Activated naive CD8-positive, alpha-beta T cell treated with anti-CD3 and anti-CD28 coated beads, Interleukin-2, amount 10 ng/mL, durations not matched to agents 7 days and 5 days (primary cell): ENCODE measurements at places on chromosomes 6 and 20. TPM values are rescaled to one million over a fixed set of nuclear protein-coding genes. Genes with fewer than 3 reads are reported as not detected.
A peak's percentile ranks its signal among the peaks of the same experiment; 100 is the strongest.

- peaks cover 4% of the 10 kb centered on the region for H3K27me3 ChIP-seq
- peak; percentile 74 for DNase-seq
- no peaks in the 10 kb centered on the region for H3K36me3 ChIP-seq
- H3K27ac ChIP-seq, result no peak overlapping the region
Observed at GRCh38 chr20:2005831-2006426, 12.1 kb upstream of the PDYN start.

DNA sequence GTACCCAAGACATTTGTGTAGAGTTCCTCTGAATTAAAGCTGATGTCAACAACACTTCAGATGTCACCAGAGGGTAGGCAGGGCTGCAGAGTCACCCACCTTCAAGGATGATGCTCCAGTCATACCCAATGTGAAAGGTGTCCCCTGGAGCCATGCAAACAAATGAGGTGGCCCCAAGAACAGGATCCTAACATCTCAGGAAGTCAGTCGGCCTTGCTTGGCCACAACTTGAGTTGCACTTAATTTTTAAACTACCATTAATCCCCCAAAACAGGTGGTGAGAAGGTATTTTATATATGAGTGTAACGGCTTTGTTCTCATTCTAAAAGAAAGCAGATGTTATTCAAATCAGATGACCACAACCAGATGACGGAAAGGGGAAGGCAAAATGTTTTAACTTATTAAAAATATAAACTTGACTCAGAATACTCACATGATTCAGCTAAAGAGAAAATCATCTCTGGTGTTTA is 21.1 kb upstream of the SERPINB1 start:
- DNase-seq, result no peak
- H3K36me3 ChIP-seq, result peaks cover 29% of the 10 kb centered on the region
- no peak overlapping the region for H3K4me3 ChIP-seq
- H3K27me3 ChIP-seq, result no peaks in the 10 kb centered on the region
- H3K4me1 ChIP-seq, result peaks cover 58% of the 10 kb centered on the region

- H3K27ac ChIP-seq, result no peak overlapping the region
- no peaks in the 10 kb centered on the region for H3K4me1 ChIP-seq
- no peak overlapping the region for H3K4me3 ChIP-seq
- no peak for DNase-seq
- H3K36me3 ChIP-seq, result no peaks in the 10 kb centered on the region
Observed at GRCh38 chr6:21134356-21134755, 459.2 kb upstream of the SOX4 start.

- H3K36me3 ChIP-seq, result no peaks in the 10 kb centered on the region
- DNase-seq, result peak; percentile 70
- peaks cover 24% of the 10 kb centered on the region for H3K4me1 ChIP-seq
- H3K27me3 ChIP-seq, result peaks cover 28% of the 10 kb centered on the region
- H3K27ac ChIP-seq, result peak overlapping the region; percentile 56
- peak overlapping the region; percentile 86 for H3K4me3 ChIP-seq
Observed at GRCh38 chr20:46021361-46022359, 7.4 kb upstream of the SLC12A5 start.

DNA sequence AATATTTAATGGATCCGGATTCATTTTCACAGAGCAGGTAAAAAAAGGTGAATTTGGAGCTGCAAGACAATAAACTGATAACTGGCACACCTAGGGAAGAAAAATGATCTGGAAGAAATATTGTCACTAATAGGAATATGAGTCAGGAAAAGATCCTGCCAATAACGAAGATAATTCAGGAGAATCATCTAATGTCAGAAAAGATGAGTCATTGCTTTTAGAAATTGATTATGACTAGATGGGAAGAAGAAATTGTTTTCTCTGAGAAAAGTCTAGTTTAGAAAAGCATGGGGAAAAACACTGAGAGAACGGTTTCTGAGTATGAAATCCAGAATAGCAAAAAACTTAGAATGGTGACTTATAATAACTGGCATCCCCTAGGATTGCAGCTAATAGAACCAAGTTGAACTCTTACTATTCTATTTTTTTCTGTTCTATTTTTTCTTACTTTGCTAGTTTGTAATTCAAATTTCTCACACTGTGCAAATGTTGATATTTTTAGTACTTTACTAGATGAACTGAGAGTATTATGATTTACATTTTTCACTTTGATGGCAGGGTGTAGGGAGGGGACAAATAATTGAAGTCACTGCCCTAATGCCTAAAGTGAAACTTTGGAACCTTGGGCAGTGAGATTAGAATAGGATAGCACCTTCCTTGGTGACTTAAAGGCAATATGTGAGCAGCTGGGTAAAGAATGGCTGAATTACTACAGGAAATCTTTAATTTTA is 38.2 kb upstream of the SUPT3H start:
- H3K4me3 ChIP-seq, result no peak overlapping the region
- peaks cover 20% of the 10 kb centered on the region for H3K27me3 ChIP-seq
- no peak overlapping the region for H3K27ac ChIP-seq

DNA sequence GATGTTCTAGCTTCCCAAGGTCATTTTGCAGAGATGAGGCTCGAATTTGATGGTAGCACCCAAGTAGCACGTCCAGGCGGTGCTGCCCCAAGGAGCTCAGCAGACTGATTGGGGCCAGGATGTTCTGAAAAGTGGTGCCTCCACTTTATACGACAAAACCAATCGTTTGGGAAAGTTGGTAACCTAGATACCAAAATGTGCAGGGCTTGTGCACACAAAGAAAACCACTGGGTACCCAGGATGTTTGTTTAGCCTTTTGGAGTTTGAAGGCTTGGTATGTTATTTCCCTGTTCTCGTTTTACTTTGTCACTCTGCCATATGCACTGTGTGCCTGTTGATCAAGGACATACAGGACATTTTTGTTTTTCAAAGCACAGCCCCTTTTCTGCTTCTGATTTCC is 40.7 kb upstream of the PBOV1 start:
- H3K36me3 ChIP-seq, result no peaks in the 10 kb centered on the region
- no peak overlapping the region for H3K27ac ChIP-seq
- H3K27me3 ChIP-seq, result peaks cover 20% of the 10 kb centered on the region
- no peaks in the 10 kb centered on the region for H3K4me1 ChIP-seq
- H3K4me3 ChIP-seq, result no peak overlapping the region
- DNase-seq, result no peak

- peaks cover 10% of the 10 kb centered on the region for H3K36me3 ChIP-seq
- no peak overlapping the region for H3K27ac ChIP-seq
- no peaks in the 10 kb centered on the region for H3K27me3 ChIP-seq
- no peak overlapping the region for H3K4me3 ChIP-seq
- no peak for DNase-seq
Observed at GRCh38 chr20:49028684-49029083, 17.4 kb upstream of the CSE1L start.

DNA sequence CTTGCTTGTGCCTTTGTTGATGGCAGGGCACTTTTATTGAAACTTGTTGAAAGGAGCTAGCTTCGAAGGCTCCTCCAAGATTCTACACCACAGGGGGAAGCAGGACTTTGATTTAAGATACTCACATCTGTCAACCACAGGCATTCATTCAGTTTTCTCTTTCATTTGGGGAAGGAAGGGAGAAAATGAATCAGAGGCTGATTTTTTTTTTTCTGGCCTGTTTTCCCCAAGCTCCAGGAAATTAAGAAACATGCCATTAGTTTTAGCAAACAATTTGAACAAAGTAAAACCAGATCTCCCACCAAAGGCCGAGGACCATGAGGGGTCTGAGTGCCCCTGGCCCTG is 8.7 kb upstream of the APCDD1L start:
- H3K27ac ChIP-seq, result no peak overlapping the region
- H3K27me3 ChIP-seq, result peaks cover 3% of the 10 kb centered on the region
- no peaks in the 10 kb centered on the region for H3K4me1 ChIP-seq

GRCh38 chr20:48411245-48411644 is 416.6 kb downstream of the PREX1 start:
- H3K36me3 ChIP-seq, result no peaks in the 10 kb centered on the region
- H3K27ac ChIP-seq, result no peak overlapping the region
- no peak for DNase-seq
- peaks cover 19% of the 10 kb centered on the region for H3K27me3 ChIP-seq
- H3K4me1 ChIP-seq, result no peaks in the 10 kb centered on the region
- no peak overlapping the region for H3K4me3 ChIP-seq

GRCh38 chr20:17885544-17885943 is 83.0 kb downstream of the SNX5 start:
- peaks cover 7% of the 10 kb centered on the region for H3K27me3 ChIP-seq
- no peaks in the 10 kb centered on the region for H3K4me1 ChIP-seq
- H3K27ac ChIP-seq, result no peak overlapping the region
- no peak overlapping the region for H3K4me3 ChIP-seq
- peaks cover 1% of the 10 kb centered on the region for H3K36me3 ChIP-seq
- DNase-seq, result no peak

DNA sequence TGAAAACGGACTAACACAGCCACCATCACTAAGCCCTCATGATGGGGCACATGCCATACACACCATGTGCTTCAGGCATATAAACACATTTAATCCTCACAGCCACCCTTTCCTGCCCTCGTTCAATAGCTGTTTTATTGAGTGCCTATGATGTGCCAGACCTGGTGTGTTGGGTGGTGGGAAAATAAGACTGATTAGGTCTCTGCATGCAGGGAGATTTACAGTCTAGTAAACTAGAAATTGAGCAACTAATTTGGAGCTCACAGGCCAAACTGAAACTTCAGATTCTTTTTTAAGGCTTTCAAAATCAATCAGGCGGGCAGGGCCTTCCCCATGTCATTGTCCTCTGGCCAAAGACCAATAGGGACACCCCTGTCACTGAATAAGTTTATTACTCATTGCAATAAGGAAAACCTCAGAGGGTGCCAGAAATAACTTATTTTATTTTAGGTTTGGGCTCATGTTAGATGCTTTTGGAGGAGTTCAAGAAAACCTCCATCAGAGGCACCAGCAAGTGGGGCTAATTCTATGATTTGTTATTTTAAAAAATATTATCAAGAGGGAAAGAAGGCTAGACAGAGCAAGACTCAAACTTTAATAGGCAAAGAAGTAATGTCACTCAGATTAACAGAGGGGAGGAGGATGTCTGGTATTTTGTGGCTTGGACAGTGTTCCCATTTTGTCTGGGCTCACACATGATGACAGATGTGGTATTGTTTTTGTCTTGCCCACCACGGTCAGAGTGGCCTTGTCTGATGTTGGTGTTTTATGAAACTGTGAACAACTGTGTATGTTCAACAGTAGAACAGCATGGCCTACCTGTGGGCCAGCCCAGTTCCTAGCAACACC is 12.0 kb downstream of the ZFP64 start:
- H3K27me3 ChIP-seq, result no peaks in the 10 kb centered on the region
- peaks cover 15% of the 10 kb centered on the region for H3K36me3 ChIP-seq
- H3K4me1 ChIP-seq, result peaks cover 6% of the 10 kb centered on the region
- no peak overlapping the region for H3K27ac ChIP-seq
- H3K4me3 ChIP-seq, result no peak overlapping the region

DNA sequence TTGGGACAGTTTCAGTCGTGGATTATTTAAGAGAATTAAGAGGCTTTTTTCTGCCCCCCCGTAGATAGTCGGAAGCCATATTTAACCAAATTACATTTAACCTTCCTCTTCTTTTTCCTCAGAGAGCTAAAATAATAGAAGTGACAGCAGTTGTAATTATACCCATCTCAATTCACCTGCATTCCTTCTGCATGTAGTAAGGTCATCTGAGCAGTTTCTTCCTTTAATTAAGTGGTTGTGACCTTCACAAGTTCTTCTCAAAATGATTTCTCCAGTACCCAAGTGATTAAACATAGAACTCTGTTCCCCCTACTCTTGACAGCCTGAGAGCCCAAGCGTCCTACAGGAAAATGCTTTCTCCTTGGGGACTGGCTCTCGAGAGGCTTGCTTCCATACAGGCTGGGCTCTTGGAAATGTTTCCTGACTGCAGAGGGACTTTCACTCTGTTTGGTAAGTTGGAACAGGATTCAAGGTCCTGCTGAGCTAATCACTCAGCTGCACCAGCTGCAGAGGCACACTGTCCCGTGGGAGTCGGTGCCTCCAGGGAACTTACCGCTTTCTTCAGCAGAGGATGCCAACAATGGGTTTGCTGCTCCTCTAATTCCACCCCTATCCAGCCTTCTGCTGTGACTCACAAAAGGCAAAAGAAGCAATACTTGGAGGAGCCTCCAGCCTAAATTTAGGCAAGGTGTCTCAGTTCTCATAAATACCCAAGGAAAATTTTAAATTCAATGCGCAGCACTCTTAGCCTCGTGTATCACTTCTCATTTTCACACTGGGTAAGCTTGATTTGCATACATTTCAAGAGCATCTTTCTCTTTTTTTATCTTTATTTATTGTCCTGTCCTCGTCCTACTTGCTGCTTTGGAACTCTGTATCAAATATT is 414.9 kb downstream of the KIF16B start:
- H3K4me1 ChIP-seq, result no peaks in the 10 kb centered on the region
- no peaks in the 10 kb centered on the region for H3K36me3 ChIP-seq
- no peak overlapping the region for H3K4me3 ChIP-seq
- no peak overlapping the region for H3K27ac ChIP-seq

- DNase-seq, result no peak
- no peak overlapping the region for H3K4me3 ChIP-seq
- no peaks in the 10 kb centered on the region for H3K36me3 ChIP-seq
Observed at GRCh38 chr20:38225900-38226263, 34.7 kb downstream of the KIAA1755 start.

GRCh38 chr20:61493798-61494305 is 241.8 kb downstream of the CDH4 start:
- no peak overlapping the region for H3K4me3 ChIP-seq
- DNase-seq, result no peak
- H3K27me3 ChIP-seq, result no peaks in the 10 kb centered on the region
- H3K27ac ChIP-seq, result no peak overlapping the region
- no peaks in the 10 kb centered on the region for H3K4me1 ChIP-seq
- no peaks in the 10 kb centered on the region for H3K36me3 ChIP-seq

- H3K27me3 ChIP-seq, result peaks cover 12% of the 10 kb centered on the region
- H3K36me3 ChIP-seq, result peaks cover 2% of the 10 kb centered on the region
- peak overlapping the region; percentile 81 for H3K27ac ChIP-seq
- peaks cover 11% of the 10 kb centered on the region for H3K4me1 ChIP-seq
- peak overlapping the region; percentile 76 for H3K4me3 ChIP-seq
Observed at GRCh38 chr6:119856136-119856535, 506.6 kb upstream of the MAN1A1 start.

DNA sequence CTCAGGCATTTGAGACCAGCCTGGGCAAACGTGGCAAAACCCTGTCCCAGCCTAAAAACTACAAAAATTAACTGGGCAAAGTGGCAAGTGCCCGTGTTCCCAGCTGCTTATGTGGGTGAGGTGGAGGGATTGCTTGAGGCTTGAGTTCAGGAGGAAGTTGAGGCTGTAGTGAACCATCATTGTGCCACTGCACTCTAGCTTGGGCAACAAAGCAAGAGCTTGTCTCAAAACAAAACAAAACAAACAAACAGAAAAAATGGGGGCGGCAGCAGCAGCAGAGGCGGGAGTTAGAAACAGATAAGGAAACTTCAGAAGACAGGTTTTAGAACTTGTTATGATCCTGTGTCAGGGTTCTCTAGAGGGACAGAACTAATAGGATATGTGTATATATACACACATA is 49.0 kb downstream of the SCAF8 start:
- no peaks in the 10 kb centered on the region for H3K27me3 ChIP-seq
- DNase-seq, result no peak
- H3K27ac ChIP-seq, result peak overlapping the region; percentile 17
- H3K36me3 ChIP-seq, result peaks cover 34% of the 10 kb centered on the region

- H3K4me1 ChIP-seq, result no peaks in the 10 kb centered on the region
- DNase-seq, result no peak
- no peak overlapping the region for H3K4me3 ChIP-seq
- H3K36me3 ChIP-seq, result no peaks in the 10 kb centered on the region
- no peak overlapping the region for H3K27ac ChIP-seq
- H3K27me3 ChIP-seq, result peaks cover 21% of the 10 kb centered on the region
Observed at GRCh38 chr6:11062715-11063114, 18.6 kb upstream of the ELOVL2 start.

GRCh38 chr6:117397536-117398227 is 28.1 kb downstream of the ROS1 start:
- H3K4me1 ChIP-seq, result no peaks in the 10 kb centered on the region
- peaks cover 12% of the 10 kb centered on the region for H3K27me3 ChIP-seq
- DNase-seq, result no peak

TTK gene
- total RNA-seq, result 27.1 TPM

STMN3 gene
- 45.6 TPM for total RNA-seq

AVP gene
- not detected for total RNA-seq
